Activated CD8-positive, alpha-beta T cell treated with anti-CD3 and anti-CD28 coated beads for 36 hours (primary cell): ENCODE measurements at places on chromosomes 7 and 10.

- DNase-seq: no peak
Measured at GRCh38 chr10:131850383-131850870, 50.4 kb upstream of the PPP2R2D start.

DNA sequence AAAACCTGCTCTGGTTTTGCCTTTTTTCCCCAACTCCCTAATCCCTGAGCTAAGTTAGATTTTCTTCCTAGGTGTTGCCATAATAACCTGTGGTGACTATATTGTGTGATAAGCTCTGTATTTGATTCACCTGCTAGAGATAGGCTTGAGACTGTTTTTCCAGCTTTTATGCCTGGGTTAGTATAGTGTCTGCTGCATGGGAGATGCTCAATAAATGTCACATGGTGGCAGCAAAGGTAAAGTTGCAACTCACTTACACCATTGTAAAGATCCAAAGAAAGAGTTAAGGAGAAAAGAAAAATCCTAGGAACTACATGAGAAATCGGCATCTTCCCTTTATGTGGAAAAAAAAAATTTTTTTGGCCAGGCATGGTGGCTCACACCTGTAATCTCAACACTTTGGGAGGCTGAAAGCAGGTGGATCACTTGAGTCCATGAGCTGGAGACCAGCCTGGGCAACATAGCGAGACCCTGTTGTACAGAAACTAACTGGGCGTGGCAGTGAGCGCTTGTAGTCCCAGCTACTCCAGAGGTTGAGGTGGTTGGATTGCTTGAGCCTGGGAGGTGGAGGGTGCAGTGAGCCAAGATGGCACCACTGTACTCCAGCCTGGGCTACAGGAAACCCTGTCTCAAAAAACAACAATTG is 3.7 kb downstream of the CCNJ start:
- DNase-seq: no peak

GRCh38 chr10:71246591-71247413 is 34.4 kb downstream of the UNC5B start:
- DNase-seq: no peak

GRCh38 chr10:102791754-102792395 is 45.3 kb downstream of the CYP17A1 start:
- no peak for DNase-seq

- DNase-seq: no peak
Measured at GRCh38 chr7:94338921-94339371, 55.7 kb upstream of the COL1A2 start.

- no peak for DNase-seq
Measured at GRCh38 chr10:73876971-73877370, 2.6 kb upstream of the CAMK2G start.

- DNase-seq: no peak
Measured at GRCh38 chr7:155427411-155428038, 30.4 kb upstream of the EN2 start.

- DNase-seq: no peak
Measured at GRCh38 chr10:115030483-115031200, 62.5 kb upstream of the ATRNL1 start.
